ENCODE measurements at places on chromosomes 3 and 15.

DNA sequence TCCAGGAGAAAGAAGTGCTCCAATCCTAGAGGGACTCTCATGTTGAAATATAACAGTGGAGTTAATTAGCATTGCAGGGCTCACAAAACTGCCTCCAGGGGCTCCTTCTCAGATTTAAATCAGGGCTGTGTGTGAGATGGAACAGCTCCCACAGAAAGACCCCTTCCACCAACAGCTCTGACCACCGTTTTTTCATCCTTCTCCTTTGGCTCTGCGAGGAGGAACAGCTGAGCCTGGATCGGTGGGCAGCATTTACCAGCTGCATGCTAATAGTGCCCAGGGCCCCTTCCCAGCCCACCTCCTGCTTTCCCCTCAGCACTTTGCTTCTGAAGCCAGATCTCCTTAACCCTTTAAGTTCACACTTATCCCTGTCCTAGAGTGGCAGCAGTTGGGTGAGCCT, 119.2 kb upstream of the UBE2E1 start:
- ATAC-seq = no peak

DNA sequence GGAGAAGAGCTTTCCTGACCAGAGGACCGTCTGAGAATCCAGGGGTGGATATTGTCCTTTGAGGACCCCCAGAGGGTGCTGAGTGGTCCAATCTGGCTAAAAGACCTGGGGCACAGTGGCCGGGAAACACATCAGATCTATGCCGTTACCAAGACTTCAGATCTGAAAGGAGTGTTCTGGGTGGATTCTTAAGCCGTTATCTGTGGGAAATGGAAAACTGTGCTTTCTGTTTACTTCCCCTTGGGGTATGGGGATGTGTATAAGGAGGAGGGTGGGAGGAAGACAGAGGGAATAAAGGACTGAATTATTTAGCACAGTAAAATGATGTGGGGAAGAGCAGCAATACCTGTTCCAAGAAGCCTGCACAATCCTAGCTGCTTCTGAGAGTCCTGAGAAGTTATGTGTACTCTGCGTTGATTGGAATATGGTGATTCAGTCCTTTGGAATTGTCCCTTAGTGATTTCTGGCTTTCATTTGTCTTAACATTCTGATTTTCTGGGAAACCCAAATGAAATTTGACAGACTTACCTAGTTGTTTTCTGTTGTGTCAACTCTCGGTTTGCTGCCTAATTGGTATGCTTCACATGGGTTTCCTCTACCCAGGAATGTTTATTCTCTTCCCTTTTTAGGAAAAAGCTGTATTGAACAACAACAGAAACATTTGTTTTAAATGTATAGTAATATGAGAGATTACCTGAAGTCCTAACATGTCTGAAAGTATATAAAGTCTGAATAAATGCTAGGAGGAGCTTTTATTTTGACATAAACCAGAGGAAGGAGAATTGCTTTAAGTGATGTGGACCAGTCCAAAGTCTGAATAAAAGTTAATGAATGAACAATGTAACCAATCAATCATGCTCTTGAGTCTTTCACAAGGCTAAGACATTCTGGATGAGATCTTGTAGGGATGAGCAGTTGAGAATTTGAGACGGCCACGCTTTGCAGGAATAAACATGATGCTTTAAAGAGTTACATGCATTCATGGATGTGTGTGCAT, 427.1 kb upstream of the C2CD4B start:
- ATAC-seq = no peak

DNA sequence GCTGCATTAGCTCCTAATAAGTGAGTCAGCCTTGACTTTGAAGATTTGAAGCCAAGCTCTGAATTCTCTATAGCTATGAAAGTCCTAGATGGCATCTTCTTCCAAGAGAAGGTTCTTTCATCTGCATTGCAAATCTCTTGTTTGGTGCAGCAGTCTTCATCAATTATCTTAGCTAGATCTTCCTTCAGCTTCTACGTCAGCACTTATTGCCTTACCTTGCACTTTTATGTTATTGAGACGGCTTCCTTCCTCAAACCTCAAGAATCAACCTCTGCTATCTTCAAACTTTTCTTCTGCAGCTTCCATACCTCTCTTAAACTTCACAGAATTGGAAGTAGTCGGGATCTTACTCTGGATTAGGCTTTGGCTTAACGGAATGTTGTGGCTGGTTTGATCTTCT, 167.6 kb downstream of the SCAPER start:
- ATAC-seq = no peak

DNA sequence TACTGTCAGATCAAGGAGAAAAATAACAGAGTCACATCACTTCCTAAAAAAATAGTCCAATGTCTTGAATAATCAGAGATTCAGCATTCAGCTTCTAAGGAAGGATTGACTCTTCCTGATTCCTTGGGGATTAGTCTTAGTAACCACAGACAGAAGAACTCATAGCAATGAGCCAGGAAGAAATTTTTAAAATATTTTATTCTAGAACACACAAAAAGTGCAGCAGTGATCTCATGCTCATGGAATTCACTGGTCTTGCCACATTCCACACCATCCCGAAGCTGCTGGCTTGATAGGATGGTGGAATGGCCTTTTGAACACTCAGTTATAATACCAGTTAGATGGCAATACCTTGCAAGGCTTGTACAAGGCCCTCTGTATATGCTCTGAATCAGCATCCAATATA, 43.0 kb upstream of the ABI3BP start:
- no peak for ATAC-seq

- ATAC-seq = no peak
Measured at GRCh38 chr3:71629289-71629688, 45.8 kb upstream of the FOXP1 start.

DNA sequence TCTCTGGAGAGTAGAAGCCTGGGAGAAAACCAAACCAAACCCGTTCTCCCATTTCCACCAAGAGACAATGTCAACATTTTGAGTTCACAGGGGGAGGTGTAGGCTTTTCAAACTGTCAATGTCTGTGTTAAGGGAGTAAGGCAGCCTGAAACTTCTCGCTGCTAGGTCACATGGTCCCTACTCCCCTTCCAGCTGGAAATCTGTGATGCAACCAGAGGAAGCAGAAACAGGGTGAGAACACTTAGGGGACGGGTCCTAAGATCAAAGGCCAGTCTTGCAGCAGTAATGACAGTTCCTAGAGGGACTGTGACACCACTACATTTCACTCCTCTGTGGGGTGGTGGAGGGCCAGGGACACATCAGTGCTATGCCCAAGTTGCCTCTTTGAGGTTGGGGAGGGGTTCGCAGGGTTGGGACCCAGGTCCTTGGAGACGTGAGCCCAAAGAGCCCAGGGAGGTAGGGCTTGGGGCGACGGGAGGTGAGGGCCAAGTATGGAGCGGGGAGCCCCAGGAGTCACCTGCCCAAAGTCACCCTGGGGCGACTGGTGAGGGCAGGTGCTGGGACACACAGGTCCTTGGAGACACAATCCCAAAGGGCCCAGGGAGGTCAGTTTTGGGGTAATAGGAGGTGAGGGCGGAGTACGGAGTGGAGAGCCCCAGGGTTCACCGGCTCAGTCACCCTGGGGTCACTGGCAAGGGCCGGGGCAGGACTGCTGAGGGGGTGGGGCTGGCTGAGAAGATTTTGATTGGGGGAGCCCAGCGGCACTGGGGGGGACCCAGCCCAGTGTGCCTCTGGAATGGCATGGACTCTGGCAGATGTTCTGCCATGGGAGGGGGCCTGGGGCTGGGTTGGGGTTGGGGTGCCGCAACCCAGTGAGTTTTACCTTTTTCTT, 582 bp downstream of the GOLGA6L2 start:
- peak; percentile 36 for ATAC-seq

DNA sequence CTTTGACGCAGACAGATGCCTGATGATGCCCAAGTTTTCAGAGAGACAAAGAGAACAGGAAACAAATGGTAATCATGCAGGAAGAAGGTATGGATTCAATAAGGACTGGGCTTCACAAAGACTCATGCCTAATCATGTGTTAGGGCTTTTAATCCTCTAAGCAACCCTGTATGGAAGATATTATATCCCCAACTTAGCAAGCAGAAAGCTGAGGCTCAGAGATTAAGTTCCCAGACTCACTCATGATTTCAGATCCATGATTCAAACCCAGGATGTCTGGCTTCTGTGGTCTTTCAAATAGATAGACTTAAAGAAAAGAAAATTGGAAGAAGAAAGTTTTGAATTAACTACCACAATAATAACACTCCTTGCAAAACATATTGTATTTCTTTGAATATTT, 4.1 kb upstream of the CLASP2 start:
- no peak for ATAC-seq

- no peak for ATAC-seq
Measured at GRCh38 chr3:128439226-128439625, 27.5 kb downstream of the DNAJB8 start.

- no peak for ATAC-seq
Measured at GRCh38 chr3:138718849-138719248, 110.3 kb downstream of the FAIM start.

DNA sequence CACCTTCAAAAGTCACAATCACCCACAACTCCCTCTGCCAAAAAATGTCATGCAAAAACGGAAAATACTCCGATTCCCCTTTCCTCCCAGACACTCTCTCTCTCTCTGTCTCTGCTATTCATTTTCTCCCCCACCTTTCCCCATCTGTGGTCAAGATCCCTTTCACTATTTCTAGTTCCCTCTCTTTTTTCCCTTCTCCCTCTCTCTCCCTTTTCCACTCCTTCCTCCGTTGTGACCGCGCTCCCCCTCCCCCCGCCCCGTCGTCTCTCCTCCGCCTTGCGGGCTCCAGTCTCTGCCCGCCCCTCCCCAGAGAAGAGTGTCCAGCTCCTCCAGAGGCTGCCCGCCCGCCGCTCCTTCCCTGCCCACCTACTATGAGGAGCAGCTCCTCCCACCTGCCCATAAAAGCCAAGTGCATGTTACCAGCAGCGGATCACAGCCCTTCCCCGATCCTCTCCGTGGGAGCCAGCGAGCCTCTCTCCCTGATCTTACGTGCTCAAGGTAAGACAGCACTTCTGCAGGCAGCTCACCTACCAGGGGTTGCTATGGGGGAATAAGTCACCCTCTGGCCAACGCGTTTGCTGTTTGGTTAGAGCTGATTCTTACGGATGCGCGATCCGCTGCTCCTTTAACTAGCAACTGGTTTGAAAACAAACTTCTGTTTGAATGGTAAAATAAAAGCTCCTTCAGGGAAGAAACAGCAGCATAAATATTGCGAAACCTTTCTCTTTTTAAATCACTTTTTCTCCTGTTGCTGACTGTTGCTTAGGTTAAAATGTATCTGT, at the start of gene COL8A1:
TSS of gene COL8A1 (plus strand) at position 428 of the 782 bp plus-strand sequence. CDS start 152,089 bp downstream, outside the sequence.
- no peak for ATAC-seq

DNA sequence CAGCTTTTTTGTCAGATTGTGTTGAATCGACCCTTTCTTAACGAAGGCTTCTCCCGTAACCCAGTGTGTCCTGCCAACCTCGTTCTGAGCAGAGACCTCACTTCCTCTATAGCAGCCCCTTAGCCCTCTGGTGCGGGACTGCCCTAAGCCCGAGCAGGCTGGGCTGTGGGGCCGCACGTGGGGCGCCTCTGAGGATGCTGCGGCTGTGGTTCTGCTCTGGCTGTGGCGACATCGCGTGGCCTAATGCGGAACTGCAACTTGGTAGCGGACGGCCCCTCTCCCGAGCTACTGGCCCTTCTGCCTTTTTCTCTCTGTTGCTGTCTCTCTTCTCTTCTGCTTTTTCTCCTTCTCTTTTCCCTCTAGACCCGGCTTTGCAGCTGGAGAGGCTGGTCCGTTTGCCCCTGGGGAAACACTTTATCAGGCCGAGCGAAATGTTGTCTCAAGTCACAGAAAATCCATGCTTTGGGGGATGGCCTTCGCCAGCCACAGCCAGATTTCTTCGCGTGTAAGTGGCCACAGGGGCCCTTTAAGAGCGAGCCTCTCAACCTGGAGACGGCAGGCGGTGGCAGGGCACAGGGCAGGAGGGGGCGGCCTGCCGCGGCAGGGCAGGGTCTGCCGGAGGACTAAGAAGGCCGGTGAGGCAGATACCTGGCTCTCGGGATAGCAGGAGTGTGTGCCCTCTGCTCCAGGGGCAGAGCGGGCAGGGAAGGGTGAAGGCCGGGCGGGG, 19.4 kb upstream of the KIF23 start:
- peak; percentile 91 for ATAC-seq

- no peak for ATAC-seq
Measured at GRCh38 chr3:168314166-168314565, 218.4 kb upstream of the GOLIM4 start.

DNA sequence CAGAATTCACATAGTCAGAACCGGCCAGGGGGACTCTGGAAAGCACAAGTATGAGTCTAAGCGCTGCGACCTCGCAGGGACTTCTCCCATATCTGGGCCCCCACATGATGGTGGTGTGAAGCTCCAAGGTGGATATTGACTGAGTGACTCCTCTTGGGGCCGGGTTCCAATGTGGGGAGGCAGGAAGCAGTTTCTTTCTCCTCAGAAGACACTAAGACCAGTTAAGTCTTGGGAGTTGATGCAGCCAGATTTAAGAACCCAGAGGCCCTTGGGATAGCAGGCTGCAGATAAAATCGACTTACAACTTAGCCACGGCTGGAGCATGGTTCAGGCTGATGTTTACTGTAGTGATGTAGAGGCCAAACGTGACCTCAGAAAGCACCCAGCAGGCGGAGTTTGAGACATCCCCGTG, 55.4 kb upstream of the KLF13 start:
- ATAC-seq = no peak

GRCh38 chr3:10988001-10988665, 4.4 kb upstream of the SLC6A1 start:
- no peak for ATAC-seq

GRCh38 chr15:42010434-42010833, 10.4 kb downstream of the PLA2G4E start:
- peak; percentile 53 for ATAC-seq

DNA sequence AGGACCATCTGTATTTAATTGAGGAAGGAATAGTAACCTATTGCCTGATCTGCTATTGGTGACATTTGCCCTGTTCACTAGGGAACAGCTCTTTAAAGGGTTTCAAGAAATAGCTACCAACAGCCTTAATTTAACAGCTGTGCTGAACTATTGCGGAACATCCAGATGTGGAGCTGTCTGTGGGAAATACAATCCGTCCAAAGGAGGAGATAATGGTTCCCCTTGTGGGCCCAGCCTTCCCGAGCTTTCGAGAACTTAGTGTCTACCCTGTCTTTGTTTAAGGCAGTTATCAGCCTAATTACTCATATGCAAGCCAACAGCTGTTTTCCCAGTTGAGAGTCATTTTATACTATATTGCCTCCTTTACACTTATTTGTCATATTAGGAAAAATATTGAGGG, 398.6 kb downstream of the WDR72 start:
- ATAC-seq = no peak

DNA sequence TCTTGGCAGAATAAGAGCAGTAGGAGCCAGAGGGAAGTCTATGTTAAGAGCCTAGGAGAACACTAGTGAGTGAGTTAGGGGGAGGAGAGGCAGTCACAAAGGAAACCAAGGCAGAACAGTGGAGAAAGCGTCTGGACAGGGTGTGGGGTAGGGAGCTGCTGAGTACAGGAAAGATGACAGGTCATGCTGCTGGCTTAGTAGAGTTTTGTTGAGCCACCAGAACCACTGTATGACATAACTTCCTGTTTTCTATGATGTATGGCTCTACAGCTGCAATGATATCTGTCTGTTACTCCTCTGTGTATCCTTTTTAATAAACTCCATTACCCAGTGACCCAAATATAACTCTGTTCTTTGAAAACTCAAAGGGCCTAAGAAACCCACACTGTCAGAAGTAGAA, 10.6 kb upstream of the STT3B start:
- ATAC-seq = peak; percentile 62

Data from stimulated activated memory B cell treated with anti-CD40 and anti-IgM and Interleukin-4, amounts not matched to agents 10 μg/mL and 1 μg/mL and 100 μg/mL, for 72 hours (primary cell).